ENCODE measurements at places on chromosomes 7 and 10. TPM values are rescaled to one million over a fixed set of nuclear protein-coding genes. Genes with fewer than 3 reads are reported as not detected.

GRCh38 chr7:101119876-101120275 lies 7.0 kb upstream of the SERPINE1 start:
- DNase-seq, result no peak

GRCh38 chr7:149027611-149028345 lies 527 bp downstream of the PDIA4 start:
- DNase-seq, result no peak

The GJD4 gene
- total RNA-seq, result not detected

The OR2A42 gene
- total RNA-seq, result not detected

The OPN1SW gene
- total RNA-seq, result not detected

The FZD1 gene
- 20.1 TPM for total RNA-seq

DNA sequence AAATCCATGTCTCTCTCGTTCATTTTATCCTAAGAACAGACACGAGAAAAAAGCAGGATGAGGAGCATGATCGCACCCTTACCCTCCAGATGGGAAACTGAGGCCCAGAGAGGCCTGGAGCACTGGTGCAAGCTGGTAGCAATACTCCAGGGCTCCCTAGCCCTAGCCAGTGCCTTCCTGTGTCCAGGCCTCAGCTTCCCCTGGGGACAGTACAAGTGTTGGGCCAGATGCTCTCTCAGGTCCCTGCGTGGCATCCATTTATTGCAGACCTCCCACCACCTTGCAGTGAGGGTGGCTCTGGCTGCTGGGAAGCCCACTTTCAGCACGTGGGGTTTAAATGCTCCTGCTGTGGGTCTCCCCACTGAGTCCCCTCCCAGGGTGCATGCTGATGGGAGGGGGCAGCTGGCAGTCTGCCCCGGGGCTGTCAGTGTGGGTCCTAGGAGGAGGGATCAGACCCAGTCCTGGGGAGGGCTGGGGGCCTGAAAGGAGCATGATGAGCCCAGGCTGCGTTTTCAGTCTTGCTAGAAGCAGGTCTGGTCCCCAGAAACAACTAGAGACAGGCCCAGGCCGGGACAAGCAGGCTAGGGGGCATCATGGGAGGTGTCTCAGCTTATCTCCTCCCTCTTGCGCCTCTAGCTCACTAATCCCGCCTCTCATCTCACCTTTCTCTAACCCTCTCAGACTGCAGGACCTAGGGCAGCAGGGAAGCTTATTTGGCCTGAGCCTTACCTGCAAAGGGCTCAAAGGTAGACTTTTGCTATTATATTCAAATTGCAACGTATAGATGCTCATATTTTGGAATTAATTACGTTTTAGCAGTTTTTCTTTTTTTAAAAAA lies 662 bp upstream of the PPIF start:
- DNase-seq, result no peak

GRCh38 chr7:133950855-133951254 lies 176.3 kb upstream of the LRGUK start:
- no peak for DNase-seq

- DNase-seq, result no peak
These were observed 150.0 kb upstream of the NEBL start for GRCh38 chr10:21047096-21047495.

DNA sequence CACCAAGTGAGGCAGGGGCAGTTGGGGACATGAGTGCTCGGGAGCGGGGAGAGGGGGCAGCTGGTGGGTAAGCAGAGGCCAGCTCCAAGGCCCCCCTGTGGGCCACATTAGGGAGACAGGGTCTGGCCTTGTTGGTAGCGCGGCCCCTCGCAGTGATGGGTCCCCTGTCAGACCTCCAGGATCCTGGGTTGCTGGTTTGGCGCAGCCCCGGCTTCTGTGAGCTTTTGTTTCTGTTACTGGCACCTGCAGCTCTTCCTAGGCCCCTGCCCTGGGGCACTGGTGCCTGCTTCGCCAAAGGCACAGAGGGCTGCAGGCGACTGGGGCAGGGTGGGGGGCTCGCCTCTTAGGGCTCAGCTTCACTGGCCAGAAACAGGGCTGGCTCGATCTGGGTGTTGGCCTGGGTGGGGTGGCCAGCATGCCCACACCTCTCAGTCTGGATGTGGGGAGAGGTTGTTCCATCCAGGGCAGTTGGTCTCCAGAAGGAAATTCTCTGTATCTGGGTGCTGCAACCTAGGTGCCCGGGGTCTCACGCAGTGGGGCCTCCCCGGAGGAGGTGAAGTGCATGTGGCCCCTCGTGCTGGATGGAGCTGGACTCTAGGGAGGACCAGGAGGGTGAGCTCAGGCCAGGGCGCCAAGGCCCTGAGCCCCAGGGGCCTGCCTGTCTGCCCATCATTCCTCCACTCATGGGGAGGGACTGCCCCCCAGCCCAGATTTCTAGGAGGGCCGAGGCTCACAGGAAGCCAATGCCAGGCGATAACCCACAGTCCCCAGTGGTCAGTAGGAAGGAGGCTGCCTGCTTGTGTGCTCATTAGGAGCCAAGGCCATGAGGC lies 138.6 kb downstream of the LHPP start:
- DNase-seq, result no peak

The SPDYE16 gene
- total RNA-seq, result 0.18 TPM

The TAS2R16 gene
- not detected for total RNA-seq

GRCh38 chr10:15715619-15716227 lies 4.0 kb downstream of the ITGA8 start:
- no peak for DNase-seq

GRCh38 chr7:114183311-114184088 lies 231.1 kb upstream of the FOXP2 start:
- no peak for DNase-seq

The GIMAP6 gene
- 69.3 TPM for total RNA-seq

GRCh38 chr10:23396695-23397094 lies 42.2 kb upstream of the OTUD1 start:
- no peak for DNase-seq

The AGR2 gene
- total RNA-seq, result 93.0 TPM

DNA sequence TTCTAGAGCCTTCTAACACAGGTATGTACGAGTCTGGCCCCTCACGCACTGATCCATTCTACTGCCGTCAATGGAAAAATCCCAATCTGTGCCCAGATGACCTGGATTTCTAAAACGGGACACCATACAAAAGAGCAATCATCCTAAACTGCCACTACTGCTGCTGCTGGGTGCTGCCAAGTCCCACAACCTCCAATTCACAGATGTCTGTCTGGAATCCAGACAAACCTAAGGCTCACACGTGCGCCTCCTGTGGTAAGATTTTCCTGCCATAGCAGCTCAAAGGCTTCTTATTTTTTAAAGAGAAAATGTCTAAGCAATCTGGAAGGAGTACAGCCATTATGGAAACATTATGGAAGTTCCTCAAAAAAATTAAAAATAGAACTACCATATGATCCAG lies 40.9 kb downstream of the JCAD start:
- DNase-seq, result no peak

DNA sequence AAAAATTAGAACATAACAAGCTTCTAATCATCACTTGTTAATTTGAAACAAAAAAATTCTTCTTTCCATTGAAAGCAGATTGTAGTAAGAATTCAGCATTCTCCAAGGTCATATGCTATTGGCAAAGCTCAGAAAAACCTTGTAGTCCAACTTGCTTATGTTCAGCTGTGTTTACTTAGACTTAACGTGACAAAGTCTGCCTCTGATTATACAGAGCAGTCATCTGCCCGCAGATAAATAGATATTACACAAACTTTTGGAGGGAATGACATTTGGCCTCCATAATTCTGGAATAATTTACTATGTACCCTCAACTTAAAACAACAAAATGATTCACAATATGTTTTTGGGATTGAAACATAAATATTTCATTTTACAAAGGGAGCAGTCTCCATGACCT lies 45.8 kb downstream of the MKX start:
- no peak for DNase-seq

GRCh38 chr10:77578583-77579227 lies 58.9 kb downstream of the KCNMA1 start:
- no peak for DNase-seq

The ZNF32 gene
- total RNA-seq, result 33.2 TPM

The TDRD1 gene
- total RNA-seq, result 0.09 TPM

The CYP3A5 gene
- total RNA-seq, result 15.5 TPM

GRCh38 chr10:11146402-11147171 lies 128.9 kb downstream of the CELF2 start:
- DNase-seq, result no peak

GRCh38 chr7:2575733-2576340 lies 17.1 kb downstream of the IQCE start:
- peak; percentile 6 for DNase-seq

The CTTNBP2 gene
- total RNA-seq, result 6.6 TPM

The STEAP4 gene
- 63.5 TPM for total RNA-seq

- no peak for DNase-seq
These were observed 75.1 kb downstream of the LYZL2 start for GRCh38 chr10:30554440-30554825.

The CHAT gene
- not detected for total RNA-seq

DNA sequence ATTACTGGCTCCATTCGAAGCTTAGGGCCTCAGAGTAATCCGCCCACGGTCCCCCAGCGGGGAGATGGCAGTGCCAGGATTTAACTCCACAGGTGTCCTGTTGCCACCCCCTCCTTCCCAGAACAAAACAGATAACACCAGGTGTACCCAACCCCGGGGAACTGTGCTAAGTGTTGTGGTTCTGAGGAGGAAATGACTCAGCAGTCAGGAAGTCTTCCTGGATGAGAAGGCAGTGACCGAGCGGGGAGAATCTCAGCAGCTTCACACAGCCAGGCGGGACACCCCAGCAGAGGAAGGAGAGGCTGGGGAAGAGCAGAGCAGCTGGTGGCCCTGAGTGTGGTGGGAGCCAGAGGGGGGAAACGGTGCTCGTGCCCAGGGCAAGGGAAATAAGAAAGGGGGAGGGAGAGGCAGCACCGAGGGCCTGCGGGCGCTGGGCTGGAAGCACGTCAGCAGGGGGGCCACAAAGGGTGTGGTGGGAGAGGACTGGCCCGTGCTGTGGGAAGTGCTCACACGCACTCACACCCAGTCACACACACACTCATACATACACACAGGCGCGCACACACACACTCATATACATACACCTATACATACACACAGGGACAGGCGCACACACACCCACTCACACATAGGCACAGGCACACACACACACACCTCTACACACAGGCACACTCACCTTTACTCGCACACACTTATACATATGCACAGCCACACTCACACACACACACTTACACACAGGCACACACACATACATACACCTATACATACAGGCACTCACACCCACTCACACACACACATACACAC lies 59.8 kb upstream of the CHST15 start:
- DNase-seq, result peak; percentile 58

GRCh38 chr7:136637813-136638212 lies 230.6 kb upstream of the CHRM2 start:
- no peak for DNase-seq

- DNase-seq, result no peak
These were observed 448.5 kb upstream of the ANKRD30A start for GRCh38 chr10:36676756-36677430.

The PDE6C gene
- not detected for total RNA-seq

The LLCFC1 gene
- total RNA-seq, result not detected

The CYP17A1 gene
- total RNA-seq, result 0.80 TPM

DNA sequence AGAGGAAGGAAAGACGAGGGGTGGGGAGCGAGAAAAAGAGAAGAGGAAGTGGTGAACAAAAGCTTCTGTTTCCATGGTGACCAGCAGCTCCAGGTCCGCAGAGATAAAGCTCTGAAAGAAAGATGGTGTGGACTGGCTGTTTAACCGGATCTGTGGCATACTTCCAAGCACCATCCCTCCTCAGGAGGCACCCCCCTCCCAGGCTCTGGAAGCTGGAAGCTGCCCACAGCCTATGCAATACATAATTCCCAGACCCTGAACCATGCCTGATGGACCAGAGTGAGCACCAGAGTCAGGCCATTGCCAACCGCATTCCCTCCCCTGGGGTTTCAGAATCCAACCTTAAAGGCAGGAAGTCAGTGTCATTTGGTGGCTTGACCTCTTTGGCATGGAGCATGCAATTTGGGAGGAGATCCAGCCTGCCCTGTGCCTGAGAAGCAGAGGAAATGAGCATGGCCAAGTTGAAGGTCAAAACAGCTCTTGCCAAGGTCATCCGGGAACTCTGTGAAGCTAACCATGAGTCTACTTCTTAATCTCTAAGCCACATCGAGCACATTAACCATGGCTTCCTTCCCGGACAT lies 22.2 kb upstream of the CPXM2 start:
- no peak for DNase-seq

The ZDHHC6 gene
- 36.4 TPM for total RNA-seq

DNA sequence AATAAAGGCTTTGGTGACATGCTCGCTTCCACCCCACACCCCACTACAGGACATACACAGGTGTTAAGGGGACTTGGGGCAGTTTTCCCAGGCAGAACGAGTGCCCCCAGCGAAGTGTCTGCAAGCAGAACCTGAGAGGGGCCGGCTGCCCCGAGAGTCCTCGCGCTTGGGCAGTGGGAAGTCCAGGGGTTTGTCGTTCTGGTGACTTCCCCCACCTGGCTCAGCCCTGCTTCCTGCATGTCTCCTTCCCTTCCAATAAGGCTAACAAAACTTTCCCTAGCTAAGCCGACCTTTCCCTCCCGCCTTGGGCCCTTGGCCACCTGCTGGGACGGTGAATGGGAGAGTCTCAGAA lies 916 bp downstream of the VWA2 start:
- no peak for DNase-seq

The CCDC126 gene
- 15.5 TPM for total RNA-seq

DNA sequence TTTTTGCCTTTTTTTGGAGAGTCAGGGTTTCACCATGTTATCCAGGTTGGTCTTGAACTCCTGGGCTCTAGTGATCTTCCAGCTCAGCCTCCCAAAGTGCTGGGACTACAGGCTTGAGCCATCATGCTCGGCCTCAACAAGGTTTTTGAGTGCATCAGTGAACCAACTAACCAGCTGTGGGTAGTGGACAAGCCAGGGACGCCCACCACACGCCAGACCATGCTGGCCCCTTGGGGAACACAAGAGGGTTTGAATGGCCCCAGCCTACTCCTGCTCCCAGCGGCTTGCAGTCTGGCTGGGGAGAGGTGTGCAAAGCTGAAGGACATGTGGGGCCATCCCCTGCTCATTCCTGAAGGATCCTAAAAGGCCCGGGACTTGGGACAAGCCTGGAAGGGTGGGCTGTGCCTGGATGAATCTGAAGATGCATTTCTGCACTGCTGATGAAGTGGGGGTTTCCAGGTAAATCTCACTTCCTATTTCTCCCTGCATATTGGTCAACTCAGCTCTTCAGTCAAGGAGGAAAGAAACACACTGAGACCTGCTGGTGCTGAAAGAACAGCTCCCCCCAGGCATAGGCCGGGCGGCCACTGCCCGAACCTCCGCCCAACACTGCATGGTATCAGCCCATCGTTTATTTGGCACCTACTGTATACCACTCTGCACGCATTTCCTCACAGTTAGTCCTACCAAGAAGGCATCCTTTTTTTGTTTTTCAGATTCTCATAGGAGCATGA lies 6.9 kb downstream of the MMD2 start:
- DNase-seq, result no peak

GRCh38 chr7:11557627-11558026 lies 274.4 kb downstream of the THSD7A start:
- DNase-seq, result no peak

The RPEL1 gene
- total RNA-seq, result 0.30 TPM

- DNase-seq, result no peak
These were observed 35.3 kb upstream of the SRPK2 start for GRCh38 chr7:105423987-105424386.

- no peak for DNase-seq
These were observed 8.1 kb downstream of the PODXL start for GRCh38 chr7:131548371-131548770.

GRCh38 chr10:34753014-34753757 lies 61.9 kb downstream of the PARD3 start:
- DNase-seq, result no peak
